Renal cortical epithelial cell (primary cell): ENCODE measurements at places on chromosomes 4 and X. TPM values are rescaled to one million over a fixed set of nuclear protein-coding genes. Genes with fewer than 3 reads are reported as not detected.

The ZDHHC15 gene
- 1.2 and 2.8 TPM in 2 replicates for total RNA-seq

The CTAG2 gene
- total RNA-seq = not detected in 2 replicates

The PTPN13 gene
- total RNA-seq = 58.7 and 118 TPM in 2 replicates

The LEF1 gene
- 0.52 and 18.6 TPM in 2 replicates for total RNA-seq

The CENPVL3 gene
- total RNA-seq = 0.10 TPM in 1 of 2 replicates, not detected in the other

The MAGEB18 gene
- not detected in 2 replicates for total RNA-seq

The CXCR3 gene
- not detected in 2 replicates for total RNA-seq

The NOX1 gene
- not detected in 2 replicates for total RNA-seq

The EXOC1L gene
- not detected in 2 replicates for total RNA-seq

The ARMCX2 gene
- 32.5 and 69.4 TPM in 2 replicates for total RNA-seq

The PLAC8 gene
- 0.35 and 4.8 TPM in 2 replicates for total RNA-seq

The GLRA3 gene
- not detected in 2 replicates for total RNA-seq

The IQCM gene
- 0.52 TPM in 1 of 2 replicates, not detected in the other for total RNA-seq

The MECP2 gene
- 16.7 and 32.1 TPM in 2 replicates for total RNA-seq

The BEX5 gene
- total RNA-seq = 2.1 and 2.9 TPM in 2 replicates

The SPACA5 gene
- not detected in 2 replicates for total RNA-seq

The NPY2R gene
- total RNA-seq = not detected in 2 replicates

The SEL1L3 gene
- total RNA-seq = 57.7 and 140 TPM in 2 replicates

The PAGE2 gene
- total RNA-seq = not detected in 2 replicates

The MGAT4D gene
- not detected in 2 replicates for total RNA-seq

The NAP1L3 gene
- 1.2 and 3.1 TPM in 2 replicates for total RNA-seq

The CT45A5 gene
- total RNA-seq = not detected in 2 replicates

The ZBED1 gene
- 45.8 and 75.3 TPM in 2 replicates for total RNA-seq

The ETDB gene
- total RNA-seq = not detected in 2 replicates

The TMSB15B gene
- total RNA-seq = 4.9 and 8.9 TPM in 2 replicates

The OTUD6A gene
- not detected in 2 replicates for total RNA-seq

The KCND1 gene
- total RNA-seq = 7.1 and 14.0 TPM in 2 replicates

The MAGEA11 gene
- total RNA-seq = not detected in 2 replicates

The DUSP21 gene
- total RNA-seq = not detected in 2 replicates

The RAB40A gene
- 0.25 TPM in 1 of 2 replicates, not detected in the other for total RNA-seq

The TRAM1L1 gene
- total RNA-seq = 3.6 and 5.2 TPM in 2 replicates

The L1CAM gene
- 88.0 and 623 TPM in 2 replicates for total RNA-seq

The SUPT20HL2 gene
- not detected in 2 replicates for total RNA-seq

The ATP1B4 gene
- total RNA-seq = not detected in 2 replicates
